NK-92 treated with Interleukin-12 subunit alpha and Interleukin-12 subunit beta, amount 100 ng/mL, for 24 hours (cell line): ENCODE measurements at places on chromosomes 3 and 15.

- no peak for DNase-seq
These were observed 512.5 kb downstream of the AGBL1 start for GRCh38 chr15:86591994-86592735.

DNA sequence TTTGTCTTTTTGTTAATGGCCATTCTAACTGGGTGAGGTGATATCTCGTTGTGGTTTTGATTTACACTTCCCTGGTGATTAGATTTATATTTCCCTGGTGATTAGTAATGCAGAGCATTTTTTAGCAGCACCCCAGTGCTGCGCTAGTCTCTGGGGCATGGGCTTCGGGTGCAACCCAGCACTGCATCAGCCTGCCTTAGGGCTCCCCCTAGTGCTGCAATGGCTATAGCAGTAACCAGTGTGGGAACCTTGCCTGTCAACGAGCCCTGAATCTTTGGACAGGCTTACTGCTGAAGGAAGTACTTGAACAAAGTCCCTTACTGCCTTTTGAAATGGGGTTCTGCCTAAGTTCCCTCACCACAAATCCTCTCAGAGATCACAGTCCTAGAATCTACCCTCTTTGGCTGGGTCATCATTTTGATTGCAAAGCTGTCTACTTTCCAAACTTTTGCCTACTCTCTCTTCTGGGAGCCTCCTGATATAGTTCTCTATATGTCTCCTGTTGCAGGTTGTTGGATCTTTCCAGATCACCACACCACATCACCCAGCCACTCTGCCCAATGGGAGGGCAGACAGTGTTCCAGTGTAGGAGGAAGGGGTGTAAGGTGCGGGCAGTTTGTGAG, 79.2 kb upstream of the CCNL1 start:
- peak; percentile 59 for DNase-seq

- no peak for DNase-seq
These were observed 3.5 kb downstream of the BTBD1 start for GRCh38 chr15:83063551-83063950.

- no peak for DNase-seq
These were observed 4.0 kb downstream of the STX19 start for GRCh38 chr3:94024385-94024784.

DNA sequence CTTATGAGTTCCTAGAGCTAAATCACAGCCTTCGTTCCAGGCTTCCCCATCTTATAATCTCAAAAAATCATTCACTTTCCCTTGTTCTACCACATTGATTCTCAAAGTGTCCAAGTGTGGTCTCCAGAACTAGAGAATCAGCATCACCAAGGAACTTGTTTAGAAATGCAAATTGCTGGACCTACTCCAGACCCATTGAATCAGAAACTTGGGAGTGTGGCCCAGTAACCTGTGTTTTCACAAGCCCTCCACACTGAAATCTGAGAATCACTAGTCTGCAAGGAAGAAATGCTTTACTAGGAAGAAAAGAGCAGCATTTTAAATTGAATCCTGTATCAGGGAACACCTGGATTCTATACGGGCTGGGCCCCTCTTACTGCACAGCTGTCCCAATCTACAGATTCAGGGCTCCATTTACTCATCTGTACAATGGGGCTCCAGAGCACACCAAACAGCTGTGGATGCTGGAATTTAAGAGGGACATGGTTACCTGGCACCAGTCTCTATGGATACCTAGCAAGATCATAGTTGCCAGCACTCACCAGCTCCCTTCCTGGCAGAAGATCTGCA, 3.9 kb downstream of the MEGF11 start:
- no peak for DNase-seq

GRCh38 chr3:59327376-59327808, 277.6 kb upstream of the CFAP20DC start:
- no peak for DNase-seq

- DNase-seq = no peak
These were observed 10.9 kb downstream of the KBTBD13 start for GRCh38 chr15:65087411-65087810.

- DNase-seq = no peak
These were observed 50.1 kb downstream of the P2RY1 start for GRCh38 chr3:152885076-152885475.

DNA sequence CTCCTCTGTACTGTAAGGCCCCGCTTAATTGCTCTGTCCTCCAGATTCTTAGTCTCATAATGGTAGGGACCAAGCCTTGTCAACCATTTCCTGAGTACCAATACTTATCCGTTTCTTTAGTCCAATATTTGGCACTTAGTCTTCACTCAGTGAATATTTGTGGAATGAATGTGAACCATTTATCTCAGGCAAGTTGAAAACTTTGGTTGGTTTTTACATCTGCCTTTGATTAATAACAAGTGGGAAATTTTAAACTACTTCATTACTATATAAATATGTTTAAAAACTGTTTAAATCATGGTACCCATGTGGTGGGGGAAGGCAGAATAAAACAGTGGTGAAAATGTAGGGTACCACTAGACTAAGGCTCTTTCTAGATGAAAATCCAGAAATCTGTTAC, 15.2 kb downstream of the CA12 start:
- DNase-seq = no peak

DNA sequence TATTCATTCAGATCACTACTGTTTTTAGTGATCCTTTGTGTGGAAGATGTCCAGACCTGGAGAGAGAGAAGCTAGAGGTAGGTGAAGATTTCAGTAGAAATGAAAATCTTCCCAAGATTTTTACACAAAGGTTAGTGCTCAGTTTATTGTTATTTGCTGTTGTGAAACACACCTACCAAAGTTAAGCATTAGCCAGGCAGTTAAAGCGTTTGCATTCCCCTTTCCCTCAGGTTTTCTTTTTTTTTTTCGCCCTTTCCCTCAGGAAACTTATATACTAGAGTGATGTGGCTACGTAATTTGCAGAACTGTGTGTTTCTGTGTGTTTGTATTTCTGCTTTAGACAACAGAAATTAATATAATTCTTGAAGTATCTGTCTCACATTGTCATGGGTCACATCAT, 34.5 kb downstream of the USP3 start:
- DNase-seq = no peak

GRCh38 chr3:102165367-102165766, 269.4 kb upstream of the ZPLD1 start:
- no peak for DNase-seq

DNA sequence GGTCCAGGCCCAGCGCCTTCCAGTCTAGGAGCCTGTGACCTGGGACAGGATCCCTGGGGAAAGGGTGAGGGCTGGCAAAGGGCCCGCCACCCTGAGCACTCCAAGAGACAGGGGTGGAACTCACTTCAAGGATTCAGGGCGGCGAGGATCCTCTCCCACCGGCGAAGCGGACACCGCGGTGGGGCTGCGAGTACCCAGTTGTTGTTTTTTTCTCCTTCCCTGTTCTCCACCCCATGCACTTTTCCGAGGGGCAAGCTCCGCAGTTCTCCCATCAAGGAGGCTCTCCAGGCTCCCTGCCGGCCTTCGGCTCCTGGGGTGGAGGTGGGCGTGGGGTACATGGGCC, 387 bp upstream of the PAQR5 start:
- DNase-seq = no peak
